NCI-H187 (cell line): ENCODE measurements at places on chromosomes 5 and 9.

DNA sequence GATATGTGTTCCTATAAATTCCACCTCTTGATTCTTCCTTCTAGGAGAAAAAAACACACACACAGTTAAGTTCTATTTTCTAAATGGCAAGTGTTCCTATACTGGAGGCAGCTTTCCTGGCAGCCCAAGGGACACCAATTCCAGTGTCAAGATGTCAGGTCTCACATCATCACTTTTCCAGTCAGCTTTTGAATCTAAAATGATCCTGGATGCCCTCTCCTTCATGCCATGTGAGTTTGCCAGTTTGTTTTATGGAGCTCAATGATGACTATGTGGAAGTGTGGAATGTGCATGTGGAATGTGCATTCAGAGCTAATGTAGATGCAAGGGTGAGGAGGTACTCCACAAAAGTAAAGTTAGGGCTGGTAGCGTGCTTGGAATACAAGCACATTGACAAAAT is 269.3 kb upstream of the NMUR2 start:
- DNase-seq = no peak

GRCh38 chr9:76835571-76836283 is 70.2 kb downstream of the PRUNE2 start:
- DNase-seq = no peak

GRCh38 chr5:171390883-171391677 is 3.4 kb downstream of the NPM1 start:
- DNase-seq = no peak

- DNase-seq = no peak
Observed at GRCh38 chr5:160774666-160775315, 77.2 kb downstream of the ATP10B start.

- no peak for DNase-seq
Observed at GRCh38 chr5:134073404-134073803, 41.1 kb upstream of the TCF7 start.

GRCh38 chr9:130713286-130713960 is 19.8 kb downstream of the EXOSC2 start:
- DNase-seq = no peak

DNA sequence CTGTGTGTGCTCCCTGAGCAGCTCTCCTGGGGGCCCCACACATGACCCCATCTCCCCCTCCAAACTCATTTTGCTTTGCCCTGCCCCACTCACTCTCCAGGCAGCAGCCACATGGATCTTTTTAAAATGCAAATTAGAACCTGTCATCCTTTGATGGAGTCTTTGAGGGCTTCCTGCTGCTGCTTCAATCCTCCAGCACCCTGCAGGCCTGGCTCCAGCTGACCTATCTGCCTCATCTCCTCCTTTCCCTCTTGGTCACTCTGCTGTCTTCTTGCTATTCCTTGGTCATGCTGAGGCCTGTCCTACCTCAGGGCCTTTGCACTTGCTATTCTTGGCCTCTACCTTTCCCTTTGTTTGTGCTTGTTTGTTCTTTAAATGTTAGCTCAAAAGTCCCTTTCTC is 17.9 kb downstream of the NDST1 start:
- no peak for DNase-seq
